ENCODE measurements at places on chromosomes 3 and 15. TPM values are rescaled to one million over a fixed set of nuclear protein-coding genes. Genes with fewer than 3 reads are reported as not detected.

- no peaks in the 10 kb centered on the region for H3K36me3 ChIP-seq
- no peaks in the 10 kb centered on the region for H3K4me1 ChIP-seq
These were observed 331.1 kb downstream of the CHST2 start for GRCh38 chr3:143450632-143451031.

GRCh38 chr3:34569437-34569836 is 771.0 kb downstream of the PDCD6IP start:
- H3K4me3 ChIP-seq, result no peak overlapping the region
- no peaks in the 10 kb centered on the region for H3K4me1 ChIP-seq
- DNase-seq, result no peak
- H3K36me3 ChIP-seq, result no peaks in the 10 kb centered on the region

- no peaks in the 10 kb centered on the region for H3K27me3 ChIP-seq
- DNase-seq, result no peak
- H3K27ac ChIP-seq, result no peak overlapping the region
- no peaks in the 10 kb centered on the region for H3K36me3 ChIP-seq
- no peak overlapping the region for H3K4me3 ChIP-seq
- H3K4me1 ChIP-seq, result no peaks in the 10 kb centered on the region
These were observed 269.2 kb downstream of the ZBBX start for GRCh38 chr3:167110901-167111300.

Gene TMEM266
- total RNA-seq, result not detected

Gene SST
- 0.71 TPM for total RNA-seq

Gene SLC15A2
- total RNA-seq, result 1.5 TPM
